ENCODE measurements at places on chromosomes 12 and 14.

GRCh38 chr14:33814010-33814409 lies 136.9 kb downstream of the EGLN3 start:
- DNase-seq, result no peak

GRCh38 chr14:70873627-70874026 lies 33.6 kb upstream of the PCNX1 start:
- no peak for DNase-seq

GRCh38 chr12:104138797-104139152 lies 765 bp upstream of the NFYB start:
- DNase-seq, result no peak

DNA sequence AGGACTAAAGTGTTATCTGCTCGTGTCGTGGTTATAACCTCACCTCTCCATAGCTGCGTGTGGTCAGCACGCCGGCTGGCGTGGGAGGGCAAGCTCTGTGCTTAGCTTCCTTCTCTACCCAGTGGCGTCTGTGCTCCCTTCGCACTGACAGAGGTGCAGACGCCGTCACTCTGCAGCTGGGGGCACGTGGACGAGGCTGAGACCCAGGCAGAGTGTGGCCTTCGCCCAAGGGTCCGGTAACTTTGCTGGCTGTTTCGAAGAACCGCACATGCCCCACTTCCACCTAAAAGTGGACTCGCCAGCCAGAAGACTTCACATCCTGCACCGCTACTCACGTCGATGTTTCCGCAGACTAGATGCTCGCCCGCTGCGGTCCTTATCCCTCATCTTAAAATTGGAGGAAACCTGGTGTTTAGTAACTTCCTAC lies 35.9 kb upstream of the DYNC1H1 start:
- DNase-seq, result no peak

GRCh38 chr14:90248594-90248993 lies 7.8 kb upstream of the PSMC1 start:
- no peak for DNase-seq

GRCh38 chr14:88386256-88386794 lies 868 bp downstream of the SPATA7 start:
- DNase-seq, result no peak

DNA sequence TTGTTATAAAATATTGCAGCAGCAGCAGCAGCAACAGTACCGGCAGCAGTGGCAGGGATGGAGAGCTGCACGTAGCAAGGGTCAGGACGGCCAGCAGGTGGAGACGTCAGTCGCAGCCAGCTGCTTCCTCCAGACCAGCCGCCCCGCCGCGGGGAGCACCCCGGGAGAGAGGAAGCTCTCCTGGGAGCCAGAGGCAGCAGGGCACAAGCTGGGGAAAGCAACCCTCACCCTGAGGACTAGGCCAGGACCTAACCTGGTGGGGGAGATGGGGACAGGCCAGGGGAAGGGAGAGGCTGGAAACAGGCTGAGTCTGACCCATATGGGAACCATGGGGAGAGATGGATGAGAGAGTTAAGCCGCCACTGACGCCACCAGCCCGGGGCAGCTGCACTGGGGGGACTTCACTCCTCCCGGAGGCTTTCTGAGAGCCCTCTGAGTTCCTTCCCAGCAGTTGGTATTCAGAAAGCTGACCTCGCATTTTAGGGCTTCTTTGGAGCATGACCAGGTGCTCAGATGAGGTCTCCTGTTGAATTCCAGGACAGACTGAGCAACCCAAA lies 56.3 kb downstream of the SPTB start:
- DNase-seq, result peak; percentile 52

GRCh38 chr14:88488081-88488480 lies 66.7 kb downstream of the PTPN21 start:
- no peak for DNase-seq

DNA sequence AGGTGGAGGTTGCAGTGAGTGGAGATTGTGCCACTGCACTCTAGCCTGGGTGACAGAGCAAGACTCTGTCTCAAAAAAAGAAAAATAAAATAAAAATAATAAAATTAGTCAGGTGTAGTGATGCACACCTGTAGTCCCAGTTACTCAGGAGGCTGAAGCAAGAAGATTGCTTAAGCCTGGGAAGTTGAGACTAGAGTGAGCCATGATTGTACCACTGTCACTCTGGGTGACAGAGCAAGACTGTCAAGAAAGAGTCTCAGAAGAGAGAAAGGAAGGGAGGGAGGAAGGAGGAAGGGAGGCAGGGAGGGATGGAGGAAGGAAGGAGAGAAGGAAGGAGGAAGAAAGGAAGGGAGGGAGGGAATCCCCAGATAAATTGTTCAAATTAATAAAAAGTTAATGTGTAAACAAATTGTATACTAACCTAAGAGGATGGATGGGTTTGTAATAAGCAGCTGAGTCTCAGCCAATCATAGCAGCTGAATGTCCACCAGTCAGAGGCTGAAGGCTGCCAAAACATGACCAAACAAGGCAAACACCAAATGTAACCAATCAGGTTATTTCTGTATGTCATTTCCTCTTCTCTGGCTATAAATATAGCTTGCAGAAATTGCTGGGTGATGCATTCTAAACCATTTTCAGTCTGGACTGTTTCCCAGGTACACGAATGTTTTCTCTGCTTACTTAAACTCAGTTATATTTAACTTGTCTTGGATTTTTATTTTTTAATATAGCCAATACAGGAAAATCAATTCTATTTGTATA lies 6.1 kb upstream of the CDCA4 start:
- no peak for DNase-seq

GRCh38 chr14:84203896-84204295 lies 1326.0 kb upstream of the FLRT2 start:
- DNase-seq, result no peak

DNA sequence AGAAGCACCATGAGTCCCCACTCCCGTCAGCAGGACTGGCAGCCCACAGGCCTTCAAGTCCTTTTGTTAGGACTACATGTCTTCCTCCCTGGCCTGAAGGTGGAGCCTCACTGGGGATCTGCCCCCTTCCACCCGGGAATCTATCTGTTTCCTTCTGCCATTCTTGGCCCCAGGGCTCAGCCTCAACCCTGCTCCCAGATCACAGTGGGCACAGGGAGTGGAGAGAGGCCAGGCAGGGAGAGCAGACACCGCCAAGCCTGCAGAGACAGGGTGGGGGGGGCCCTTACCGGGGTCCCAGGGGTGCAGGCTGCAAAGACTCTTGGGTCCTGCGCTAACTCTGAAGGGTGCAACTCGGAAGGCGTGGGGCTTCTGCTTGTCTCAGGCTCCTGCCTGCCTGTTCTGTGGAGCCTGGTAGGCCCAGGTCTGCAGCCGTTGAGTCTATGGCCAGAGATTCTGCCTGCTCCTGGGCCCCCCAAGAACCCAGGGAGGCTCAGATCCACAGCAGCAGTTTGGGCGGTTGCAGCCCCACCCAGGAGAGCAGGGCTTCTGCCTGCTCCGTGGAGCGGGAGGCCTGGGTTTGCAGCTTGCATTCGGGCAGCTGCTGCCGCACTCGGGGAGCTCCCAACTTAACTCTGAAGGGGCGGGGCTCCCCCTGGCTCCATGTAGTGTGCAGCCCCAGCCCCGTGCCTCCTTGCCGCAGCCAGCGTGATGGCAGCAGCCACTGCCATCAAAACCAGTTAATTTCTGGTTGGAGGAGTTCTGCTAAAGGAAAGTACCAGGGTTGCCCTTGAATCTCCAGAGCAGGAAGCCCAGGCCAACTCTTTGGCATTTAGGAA lies 21.7 kb upstream of the PLBD1 start:
- no peak for DNase-seq

Data from thoracic aorta (tissue), 2 donors.